ENCODE measurements at places on chromosomes 12 and 14. TPM values are rescaled to one million over a fixed set of nuclear protein-coding genes. Genes with fewer than 3 reads are reported as not detected.

The OR4L1 gene
- not detected for total RNA-seq

The AICDA gene
- 0.23 TPM for total RNA-seq

The RAN gene
- total RNA-seq, result 155 TPM

The HPD gene
- 0.93 TPM for total RNA-seq

The CD163L1 gene
- 5.8 TPM for total RNA-seq

The TAS2R42 gene
- total RNA-seq, result not detected

The PMEL gene
- 3.2 TPM for total RNA-seq

The SLC6A12 gene
- 15.2 TPM for total RNA-seq

The KLRC3 gene
- total RNA-seq, result not detected

The ARF3 gene
- total RNA-seq, result 42.2 TPM

The NCKAP5L gene
- 21.3 TPM for total RNA-seq

The LIN7A gene
- 17.6 TPM for total RNA-seq

The FAM222A gene
- total RNA-seq, result 5.0 TPM

The FIGNL2 gene
- total RNA-seq, result 3.7 TPM

The TNFAIP2 gene
- total RNA-seq, result 49.8 TPM

The C12orf42 gene
- total RNA-seq, result 0.29 TPM

The NXPH4 gene
- total RNA-seq, result 8.5 TPM
